NCI-H526 treated with DMSO at 0.1 percent for 48 hours (cell line): ENCODE measurements at places on chromosomes 1 and 21.
A peak's percentile ranks its signal among the peaks of the same experiment; 100 is the strongest.

- no peak for DNase-seq
These were observed 11.3 kb downstream of the SPEN start for GRCh38 chr1:15858672-15859372.

DNA sequence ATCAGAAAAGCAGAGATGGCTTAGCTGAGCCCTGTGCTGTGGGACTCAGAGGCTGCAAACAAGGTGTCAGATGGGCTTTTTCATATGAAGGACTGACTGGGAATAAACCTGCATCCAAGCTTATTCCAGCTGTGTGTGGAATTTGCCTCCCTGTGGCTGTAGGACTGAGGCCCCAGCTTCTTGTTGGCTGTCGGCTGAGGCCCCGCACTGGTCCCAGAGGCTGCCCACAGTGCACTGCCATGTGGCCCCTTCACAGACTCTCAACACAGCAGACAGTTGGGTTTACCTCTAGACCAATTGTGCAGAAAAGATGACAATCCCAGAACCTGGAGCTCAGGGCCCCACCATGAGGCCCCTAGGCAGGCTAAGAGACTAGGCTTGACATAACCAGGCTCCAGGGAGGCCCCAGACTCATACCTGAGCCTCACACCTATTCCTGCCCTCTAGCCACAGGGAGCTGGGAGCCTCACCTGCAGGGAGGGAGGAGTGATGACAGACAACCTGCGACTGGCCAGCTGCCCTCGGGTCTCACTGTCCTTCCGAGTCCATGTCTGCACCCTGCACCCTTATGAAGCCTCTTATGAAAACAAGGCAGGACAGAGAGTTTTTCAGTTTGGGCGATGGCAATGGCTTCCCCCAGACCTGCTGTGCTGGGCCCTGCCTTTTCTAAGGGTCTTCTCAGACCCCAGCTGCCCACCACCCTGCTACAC, 615.5 kb downstream of the NPHP4 start:
- DNase-seq: no peak

DNA sequence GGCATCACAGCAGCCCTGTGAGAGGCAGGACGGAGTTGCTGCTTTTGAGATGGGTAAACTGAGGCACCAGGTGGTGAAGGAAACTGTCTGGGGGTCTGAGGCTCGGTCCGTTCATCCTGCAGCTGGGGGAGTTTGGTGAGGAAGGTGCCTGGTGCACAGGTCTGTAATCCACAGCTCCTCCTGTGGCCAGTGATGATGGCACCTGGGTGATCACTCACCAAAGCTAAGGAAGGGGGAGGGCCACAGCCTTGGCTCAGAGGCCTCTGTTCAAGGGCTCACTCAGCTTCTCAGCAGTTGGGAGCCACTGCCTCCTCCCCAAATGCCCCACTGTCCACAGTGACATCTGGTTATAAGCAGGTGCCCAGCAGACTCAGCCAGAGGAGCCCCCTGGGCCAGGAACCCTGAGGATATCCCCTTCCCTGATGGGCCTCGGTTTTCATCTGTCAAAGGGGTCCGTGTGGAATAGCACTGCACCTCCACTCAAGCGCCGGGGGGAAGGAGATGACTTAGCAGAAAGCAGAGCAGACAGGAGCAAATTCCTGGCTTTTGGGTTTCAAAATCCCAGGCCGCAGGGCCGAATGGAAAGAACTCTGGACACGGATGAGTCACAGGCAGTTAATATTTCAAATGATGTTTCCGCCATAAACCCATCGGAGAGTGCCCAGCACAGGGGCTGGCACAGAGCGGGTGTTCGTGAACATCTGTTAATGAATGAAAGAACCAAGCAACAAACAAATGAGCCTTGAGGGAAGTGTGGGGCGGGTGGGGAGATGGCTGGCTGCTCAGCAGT, 82.8 kb downstream of the DMRTB1 start:
- DNase-seq: no peak

GRCh38 chr1:206809504-206810084, 37.3 kb upstream of the IL10 start:
- no peak for DNase-seq

DNA sequence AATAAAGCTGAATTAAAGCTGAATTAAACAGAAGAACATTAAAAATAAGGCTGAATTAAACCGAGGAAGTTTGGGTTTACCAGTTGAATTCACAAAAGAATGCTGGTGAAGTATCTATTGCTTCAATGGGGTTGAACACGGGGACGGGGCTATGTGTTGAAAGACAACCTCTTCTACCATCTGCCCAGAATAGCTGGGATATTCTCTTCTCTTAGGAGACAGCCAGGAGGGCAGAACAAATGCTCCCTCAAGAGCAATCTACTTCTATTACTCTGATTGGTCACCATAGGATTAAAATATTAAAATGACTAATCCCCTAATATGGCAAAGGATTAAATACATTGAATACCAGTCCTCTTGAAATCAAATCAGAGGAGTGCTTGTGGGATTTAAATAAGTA, 68.4 kb downstream of the LPGAT1 start:
- DNase-seq: no peak

DNA sequence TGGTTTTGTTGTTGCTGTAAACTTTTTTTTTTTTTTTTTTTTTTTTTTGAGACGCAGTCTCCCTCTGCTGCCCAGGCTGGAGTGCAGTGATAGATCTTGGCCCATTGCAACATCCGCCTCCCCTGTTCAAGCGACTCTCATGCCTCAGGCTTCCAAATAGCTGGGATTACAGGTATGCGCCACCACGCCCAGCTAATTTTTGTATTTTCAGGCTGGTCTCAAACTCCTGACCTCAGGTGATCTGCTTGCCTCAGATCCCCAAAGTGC, 78.9 kb upstream of the SLC45A1 start:
- no peak for DNase-seq

- DNase-seq: no peak
These were observed 91.2 kb upstream of the KAZN start for GRCh38 chr1:14507262-14507661.

DNA sequence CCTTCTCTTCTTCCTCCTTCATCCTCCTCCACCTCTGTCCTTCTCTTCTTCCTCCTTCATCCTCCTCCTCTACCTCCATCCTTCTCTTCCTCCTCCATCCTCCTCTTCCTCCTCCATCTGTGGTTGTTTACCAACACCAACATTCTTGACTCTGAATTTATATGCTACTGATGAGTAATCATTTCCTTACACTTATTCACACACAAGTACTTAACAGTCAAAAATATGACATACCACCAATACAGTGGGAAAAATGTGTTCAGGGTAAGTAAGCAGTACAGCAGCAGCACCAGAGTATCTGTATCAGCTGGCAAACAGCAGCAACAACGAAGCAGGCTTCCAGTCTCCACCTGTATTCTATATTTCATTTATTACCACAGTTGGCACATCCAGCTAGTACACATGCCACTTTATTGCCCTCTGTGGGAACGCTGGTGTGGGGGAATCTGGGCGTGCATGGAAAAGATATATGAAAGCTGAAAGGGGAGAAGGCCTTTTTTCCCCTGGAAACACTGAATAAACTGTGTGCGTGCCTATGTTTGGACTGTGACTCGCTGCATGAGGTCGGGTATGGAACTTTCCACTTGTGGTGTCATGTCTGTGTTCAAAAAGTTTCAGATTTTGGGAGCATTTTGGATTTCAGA, 16.0 kb downstream of the ADSS2 start:
- DNase-seq: no peak

- DNase-seq: no peak
These were observed 129.1 kb upstream of the NGF start for GRCh38 chr1:115467196-115467595.

DNA sequence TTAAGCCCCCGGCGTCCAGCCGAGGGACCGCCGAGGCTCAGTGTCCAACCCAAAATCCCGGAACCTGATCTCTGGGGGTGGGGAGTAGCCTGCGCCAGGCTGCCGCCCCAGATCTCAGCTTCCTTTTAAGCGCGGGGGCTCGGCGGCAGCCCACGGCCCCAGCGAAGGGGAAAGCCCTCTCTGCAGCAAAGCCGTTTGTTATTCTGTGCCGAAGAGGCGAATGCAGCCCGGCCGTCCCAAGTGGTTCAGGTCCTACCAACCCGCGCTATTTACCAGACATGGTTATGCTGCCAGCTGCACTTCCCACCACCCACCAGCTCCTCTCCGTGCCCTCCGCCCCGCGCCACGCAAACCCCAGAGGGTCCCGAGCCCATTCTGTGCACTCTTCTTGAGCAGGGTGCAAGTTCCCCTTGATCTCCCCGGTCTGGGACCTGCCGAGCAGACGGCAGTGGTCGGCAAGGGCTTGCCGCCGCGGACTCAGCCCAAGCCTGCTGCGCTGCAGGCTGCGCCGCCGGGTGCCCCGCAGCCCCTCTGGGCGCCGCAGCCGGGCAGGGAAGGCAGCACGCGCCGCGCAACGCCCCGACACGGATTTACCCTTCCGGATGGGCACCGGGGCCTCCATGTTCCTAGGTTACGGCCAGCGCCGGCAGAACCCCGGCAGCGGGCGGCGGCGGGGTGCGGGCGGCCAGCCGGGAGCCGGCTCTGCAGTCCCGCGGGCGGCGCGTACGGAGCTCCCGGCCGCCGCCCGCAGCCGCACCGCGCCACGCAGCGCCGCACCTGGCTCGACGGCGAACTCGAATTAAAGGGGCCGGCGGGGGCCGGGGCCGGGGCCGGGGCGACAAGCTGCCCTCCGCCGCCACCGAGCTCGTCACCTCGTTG, 738 bp upstream of the KCNA2 start:
- DNase-seq: peak; percentile 42

DNA sequence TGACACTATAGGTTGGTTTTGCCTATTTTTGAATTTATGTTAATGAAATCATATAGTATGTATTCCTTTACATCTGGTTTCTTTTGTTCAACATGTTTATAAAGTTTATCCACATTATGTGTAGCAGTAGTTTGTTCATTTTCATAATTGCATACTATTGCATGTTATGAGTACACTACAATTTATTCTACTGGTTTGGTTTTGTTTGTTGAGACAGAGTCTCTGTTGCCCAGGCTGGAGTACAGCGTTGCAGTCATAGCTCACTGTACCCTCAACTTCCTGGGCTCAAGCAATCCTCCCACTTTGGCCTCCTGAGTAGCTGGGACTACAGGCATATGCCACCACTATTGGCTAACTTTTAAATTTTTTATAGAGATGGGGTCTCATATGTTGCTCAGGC, 21.0 kb downstream of the RAD54L start:
- DNase-seq: no peak

GRCh38 chr1:219523411-219523810, 89.5 kb downstream of the ZC3H11B start:
- no peak for DNase-seq

GRCh38 chr1:32199043-32199716, 1.2 kb upstream of the CCDC28B start:
- no peak for DNase-seq

GRCh38 chr1:156082309-156083091, at the start of gene MEX3A:
Gene MEX3A, minus strand, starts transcription at chr1:156082465. Its CDS starts 467 bp downstream, at chr1:156081998.
- peak; percentile 89 for DNase-seq

DNA sequence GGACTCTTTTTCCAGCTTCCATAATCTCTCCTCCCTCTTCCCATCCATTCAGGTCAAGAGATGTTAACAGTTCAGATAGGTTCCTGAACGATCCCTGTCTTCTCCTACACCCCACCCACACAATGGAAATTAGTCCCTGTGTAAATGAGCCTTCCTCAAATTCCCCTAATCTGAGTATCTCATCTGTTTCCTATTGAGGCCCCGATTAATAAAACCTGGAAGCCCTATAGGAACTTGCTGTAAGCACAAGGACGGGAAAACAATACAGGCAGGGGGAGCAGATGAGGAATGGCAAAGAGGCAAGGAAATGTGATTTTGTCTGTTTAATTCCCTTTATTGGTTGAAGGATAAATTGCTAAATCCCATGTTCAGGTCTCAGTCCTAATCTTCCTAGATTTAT, 7.1 kb upstream of the GPX7 start:
- no peak for DNase-seq

- DNase-seq: no peak
These were observed 531.5 kb upstream of the USP24 start for GRCh38 chr1:55746710-55747109.

GRCh38 chr1:99963041-99963795, 6.6 kb upstream of the SLC35A3 start:
- no peak for DNase-seq

DNA sequence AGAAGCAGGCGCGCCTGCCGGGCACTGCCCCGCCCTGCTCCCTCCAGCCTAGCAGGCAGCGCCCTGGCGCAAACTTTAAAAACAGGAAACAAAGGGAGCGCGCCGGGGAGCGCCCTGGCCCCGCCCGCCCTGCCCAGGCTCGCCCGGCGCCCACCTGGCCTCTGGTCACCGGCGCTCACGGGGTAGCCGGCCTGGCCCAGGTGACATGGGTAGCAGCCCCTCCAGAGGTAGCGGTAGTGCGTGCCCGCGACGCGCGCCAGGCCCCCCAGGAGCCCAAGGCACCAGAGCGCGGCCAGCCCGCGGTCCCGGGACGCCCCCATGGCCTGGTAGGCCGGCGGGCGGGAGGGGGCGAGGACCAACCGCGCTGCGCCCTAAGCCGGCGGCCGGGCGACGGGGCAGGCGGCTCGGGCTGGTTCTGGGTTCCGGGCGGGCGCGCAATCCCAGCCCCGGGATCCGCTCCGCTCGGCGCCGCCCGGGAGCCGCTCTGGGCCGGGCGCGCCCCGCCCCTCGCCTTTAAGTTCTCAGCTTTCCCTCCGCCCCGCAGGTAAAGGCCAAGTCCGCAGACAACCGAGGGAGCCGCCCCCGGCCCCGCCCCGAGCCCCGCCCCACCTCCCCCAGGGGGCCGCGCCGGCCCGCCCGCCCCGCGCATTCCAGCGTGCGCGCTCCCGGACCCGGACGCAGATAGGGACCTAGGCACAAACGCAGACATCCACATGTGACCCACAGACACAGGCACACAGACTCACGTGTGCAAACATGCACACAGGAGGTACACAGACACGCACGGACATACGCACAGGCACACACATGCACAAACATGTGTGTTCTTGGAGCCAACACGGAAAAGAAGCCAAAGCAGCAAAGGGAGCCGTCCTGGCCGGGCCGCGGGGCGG, 76.7 kb downstream of the ARHGEF16 start:
- DNase-seq: peak; percentile 54

DNA sequence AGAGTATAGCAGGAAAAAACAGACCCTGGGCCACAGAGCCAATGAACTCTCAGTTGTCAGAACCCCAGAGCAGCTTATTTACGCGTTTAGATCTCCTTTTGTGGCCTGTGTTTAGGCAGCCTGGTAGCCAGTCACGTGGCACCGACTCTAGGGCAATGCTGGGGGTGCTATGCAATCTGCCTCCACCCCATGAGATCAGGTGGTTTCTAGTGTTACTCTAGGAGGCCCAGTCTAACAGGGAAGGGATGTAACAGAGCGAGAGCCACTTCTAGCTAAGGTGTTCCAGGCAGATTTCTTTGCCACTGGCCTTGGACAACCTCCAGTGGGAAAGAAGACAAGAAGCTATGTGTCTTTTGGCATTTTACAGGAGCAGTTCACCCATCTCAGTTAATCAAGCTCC, 12.0 kb upstream of the A3GALT2 start:
- no peak for DNase-seq

DNA sequence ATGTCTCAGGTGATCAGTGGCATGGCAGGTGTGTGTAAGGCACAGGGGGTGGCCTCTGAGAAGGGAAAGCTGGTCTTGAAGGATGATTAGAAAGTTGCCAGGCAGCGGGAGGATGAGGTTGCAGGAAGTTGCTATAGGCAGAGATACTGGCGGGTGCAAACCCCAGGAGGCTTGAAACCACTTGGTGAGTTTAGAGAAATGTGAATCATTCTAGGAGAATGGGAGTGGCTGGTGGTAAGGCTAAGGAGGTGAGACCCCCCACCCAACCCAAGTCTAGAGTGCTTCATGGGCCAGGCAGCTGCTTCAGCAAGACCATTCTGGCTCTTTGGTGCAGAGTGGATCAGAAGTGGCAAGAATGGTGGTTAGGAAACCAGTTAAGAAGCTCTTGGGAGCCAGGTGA, 9.0 kb downstream of the SH2D2A start:
- no peak for DNase-seq
